ENCODE measurements at places on chromosomes 3 and 15. TPM values are rescaled to one million over a fixed set of nuclear protein-coding genes. Genes with fewer than 3 reads are reported as not detected.

- ATAC-seq: no peak
Measured at GRCh38 chr3:184238246-184238818, 8.9 kb downstream of the VWA5B2 start.

DNA sequence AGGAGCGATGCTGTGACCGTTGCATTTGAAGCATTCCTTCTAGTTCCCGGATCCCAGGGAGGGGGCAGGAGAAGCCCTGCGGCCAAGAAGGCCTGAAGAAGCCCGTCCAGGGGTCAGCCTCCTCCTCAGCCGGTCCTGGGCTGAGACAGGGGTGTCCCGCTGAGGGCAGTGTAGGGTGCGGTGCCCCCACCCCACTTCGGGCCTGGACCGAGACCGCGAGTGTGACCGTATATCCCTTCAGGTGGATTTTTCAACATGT lies 2.8 kb downstream of the OCA2 start:
- ATAC-seq: peak; percentile 6

GRCh38 chr3:55717481-55717880 lies 230.4 kb upstream of the WNT5A start:
- ATAC-seq: no peak

GRCh38 chr3:45592405-45592804 lies 2.1 kb upstream of the LIMD1 start:
- no peak for ATAC-seq

- ATAC-seq: no peak
Measured at GRCh38 chr15:88987591-88987933, 74.4 kb upstream of the MFGE8 start.

DNA sequence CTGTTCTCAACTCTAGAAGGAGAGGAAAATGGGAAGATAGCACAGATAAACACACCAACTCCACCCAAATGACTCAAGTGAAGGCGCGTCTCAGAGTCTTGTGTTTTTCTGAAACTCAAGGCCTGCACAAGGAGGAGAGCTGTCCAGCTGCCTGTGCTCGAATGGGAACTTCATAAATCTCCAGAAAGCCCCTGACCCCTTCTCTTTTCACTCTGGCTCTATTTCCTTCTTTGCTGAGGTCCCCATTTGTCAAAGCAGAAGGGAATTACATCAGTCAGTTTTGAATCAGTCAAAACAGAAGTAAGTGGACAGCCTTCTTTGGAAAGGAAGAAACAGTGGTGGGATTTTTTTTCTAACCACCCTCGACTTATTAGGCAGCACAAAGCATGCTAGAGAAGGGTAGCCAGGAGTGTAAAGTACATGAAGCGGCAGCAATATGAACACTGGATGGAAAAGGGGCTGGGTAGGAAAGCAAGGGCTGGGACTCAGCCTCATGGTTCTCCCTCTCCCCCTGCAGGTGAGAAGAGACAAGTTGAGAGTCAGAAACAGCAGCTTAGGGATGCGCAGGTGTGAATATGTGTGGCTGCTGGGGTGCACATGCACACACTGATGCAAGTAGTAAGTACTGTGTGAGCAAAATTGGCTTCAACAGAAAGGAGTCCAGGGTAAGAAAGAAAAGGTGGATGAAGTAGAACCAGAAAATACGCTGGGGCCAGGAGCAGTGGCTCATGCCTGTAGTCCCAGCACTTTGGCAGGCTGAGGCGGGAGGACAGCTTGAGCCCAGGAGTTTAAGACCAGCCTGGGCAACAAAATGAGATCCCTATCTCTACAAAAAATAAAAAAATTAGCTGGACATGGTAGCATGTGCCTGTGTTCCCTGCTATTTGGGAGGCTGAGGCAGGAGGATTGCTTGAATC lies 36.6 kb upstream of the MAGEF1 start:
- ATAC-seq: peak; percentile 42

- ATAC-seq: no peak
Measured at GRCh38 chr15:90981681-90982080, 12.7 kb downstream of the PRC1 start.

- peak; percentile 46 for ATAC-seq
Measured at GRCh38 chr15:72168131-72168807, 29.3 kb downstream of the GRAMD2A start.

GRCh38 chr3:66497288-66497984 lies 3.4 kb downstream of the LRIG1 start:
- no peak for ATAC-seq

GRCh38 chr3:115147329-115148141 lies 447 bp upstream of the ZBTB20 start:
- peak; percentile 84 for ATAC-seq

- ATAC-seq: no peak
Measured at GRCh38 chr15:52615302-52615701, 46.5 kb upstream of the ARPP19 start.

DNA sequence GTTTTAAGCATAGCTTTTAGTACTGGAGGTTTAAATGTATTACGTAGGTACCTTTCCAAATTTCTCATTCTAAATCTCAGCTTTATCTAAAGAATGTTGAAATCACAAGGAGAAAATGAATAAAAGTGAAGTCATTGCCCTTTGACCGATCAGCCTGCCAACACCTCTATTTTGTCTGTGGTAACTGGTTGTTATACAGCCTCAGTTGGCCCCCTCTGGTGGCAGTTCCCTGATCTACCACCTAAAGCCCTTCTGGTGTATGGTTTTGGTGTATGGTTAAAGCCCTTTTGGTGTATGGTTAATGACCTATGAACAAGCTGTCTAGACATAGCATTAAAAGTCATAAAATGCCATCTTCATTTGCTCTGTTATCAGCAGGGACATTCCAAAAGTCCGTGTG lies 378.2 kb upstream of the AZI2 start:
- ATAC-seq: no peak

DNA sequence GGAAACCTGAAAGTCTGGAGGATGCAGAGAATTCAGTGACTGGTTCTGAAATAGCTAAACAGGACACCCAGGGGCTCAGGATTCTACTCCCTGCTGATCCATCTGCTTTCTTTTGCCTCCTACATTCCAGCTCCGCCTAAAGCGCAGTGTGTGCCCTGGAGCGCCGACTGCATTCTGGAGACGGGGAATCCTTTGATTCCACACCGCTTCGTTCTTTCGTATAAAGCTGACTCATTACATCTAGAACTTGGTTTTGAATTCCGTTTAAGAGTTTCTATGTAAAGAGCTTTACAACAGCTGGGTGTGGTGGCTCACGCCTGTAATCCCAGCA lies 61.8 kb downstream of the SENP2 start:
- no peak for ATAC-seq

DNA sequence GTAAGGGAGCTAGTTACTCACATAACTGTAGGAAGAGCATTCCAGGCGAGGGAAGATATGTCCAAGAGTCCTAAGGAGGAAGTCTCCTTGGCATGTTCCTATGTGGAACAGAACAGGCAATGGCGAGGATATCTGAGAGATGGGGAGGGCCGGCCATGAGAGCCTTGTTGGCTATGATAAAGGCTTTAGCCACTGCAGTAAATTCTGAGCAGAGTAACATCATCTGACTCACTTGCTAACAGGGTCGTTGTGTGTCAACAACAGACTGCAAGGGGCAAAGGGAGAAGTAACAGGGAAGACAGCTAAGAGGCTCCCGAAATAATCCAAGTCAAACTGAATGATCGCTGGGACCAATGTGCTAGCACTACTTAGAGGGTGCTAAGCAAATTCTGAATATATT lies 21.6 kb downstream of the SFMBT1 start:
- no peak for ATAC-seq

GRCh38 chr3:45885979-45886705 lies at the start of gene CCR9:
CCR9 (plus strand) TSS chr3:45886543; CDS start chr3:45894934, 8,391 bp downstream.
- no peak for ATAC-seq

GRCh38 chr3:196694941-196695848 lies 16.9 kb downstream of the CEP19 start:
- ATAC-seq: peak; percentile 56

- no peak for ATAC-seq
Measured at GRCh38 chr15:35486296-35486695, 59.7 kb downstream of the DPH6 start.

GRCh38 chr3:13879946-13880810 lies at the start of gene WNT7A:
WNT7A (minus strand) TSS chr3:13880071; CDS start chr3:13879816, 255 bp downstream.
- ATAC-seq: peak; percentile 72

DNA sequence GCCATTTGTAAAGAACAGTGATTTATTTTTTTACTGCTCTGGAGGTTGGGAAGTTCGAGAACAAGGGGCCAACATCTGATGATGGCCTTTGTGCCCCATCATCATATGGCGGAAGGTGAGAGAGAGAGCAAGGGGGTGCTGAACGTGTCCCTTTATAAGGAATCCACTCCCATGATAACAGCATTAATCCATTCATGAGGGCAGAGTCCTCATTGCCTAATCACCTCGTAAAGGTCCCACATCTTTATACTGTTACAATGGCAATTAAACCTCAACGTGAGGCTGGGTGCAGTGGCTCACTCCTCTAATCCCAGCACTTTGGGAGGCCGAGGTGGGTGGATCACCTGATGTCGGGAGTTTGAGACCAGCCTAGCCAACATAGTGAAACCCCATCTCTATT lies 8.3 kb downstream of the IL12A start:
- no peak for ATAC-seq

GRCh38 chr3:44016818-44017217 lies 224.9 kb upstream of the TOPAZ1 start:
- ATAC-seq: peak; percentile 44

DNA sequence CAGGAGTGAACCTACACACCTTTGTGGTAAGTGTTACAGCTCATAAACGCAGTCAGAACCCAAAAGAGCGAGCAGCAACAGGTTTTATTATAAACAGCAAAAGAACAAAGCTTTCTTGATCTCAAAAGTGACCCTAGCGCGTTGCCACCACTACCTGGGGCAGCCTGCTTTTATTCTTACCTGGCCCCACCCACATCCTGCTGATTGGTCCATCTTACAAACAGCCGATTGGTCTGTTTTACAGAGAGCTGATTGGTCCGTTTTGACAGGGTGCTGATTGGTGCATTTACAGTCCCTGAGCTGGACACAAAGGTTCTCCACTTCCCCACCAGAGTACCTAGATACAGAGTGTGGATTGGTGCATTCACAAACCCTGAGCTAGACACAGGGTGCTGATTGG lies 143.1 kb downstream of the ARRDC4 start:
- no peak for ATAC-seq

DNA sequence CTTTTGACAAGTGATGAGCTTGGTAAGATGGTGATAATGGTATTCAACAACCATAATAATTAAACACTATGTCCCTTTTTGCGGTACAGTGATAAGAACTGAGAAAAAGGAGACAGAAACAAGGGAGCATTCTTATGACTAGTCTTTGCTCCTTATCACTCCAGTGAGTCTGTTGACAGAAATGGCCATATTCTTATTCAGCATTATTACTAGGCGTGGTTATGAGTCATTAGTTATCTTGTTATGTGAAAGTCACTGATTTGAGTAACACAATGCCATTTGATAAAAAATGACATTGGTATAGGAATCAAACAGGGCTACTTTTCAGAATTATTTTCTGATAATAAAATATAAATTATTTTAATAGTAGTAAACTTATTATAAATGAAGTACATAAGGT lies 193.5 kb downstream of the C3orf38 start:
- ATAC-seq: no peak

- ATAC-seq: no peak
Measured at GRCh38 chr3:38376098-38376816, 29.7 kb downstream of the XYLB start.

DNA sequence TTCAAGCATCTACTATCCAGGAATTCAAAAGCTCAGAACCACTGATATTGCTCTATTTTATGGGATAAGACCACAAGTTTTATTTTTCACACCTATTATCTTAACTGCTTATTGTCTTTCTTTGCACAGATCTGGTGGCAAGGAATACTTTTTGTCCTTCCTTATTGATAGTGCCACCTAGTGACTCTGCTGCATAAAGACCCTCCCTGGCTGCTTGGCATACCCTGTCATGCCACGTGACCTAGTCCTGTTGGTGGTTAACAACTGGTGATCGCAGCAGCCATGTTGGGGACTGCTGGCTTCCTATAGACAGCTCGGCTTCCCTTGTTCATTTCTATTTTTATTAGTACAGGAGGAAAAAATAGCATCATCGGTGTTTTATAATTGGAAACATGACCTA lies 236.3 kb downstream of the MEX3B start:
- ATAC-seq: no peak

- ATAC-seq: no peak
Measured at GRCh38 chr3:43926055-43926454, 235.3 kb downstream of the ABHD5 start.

- ATAC-seq: no peak
Measured at GRCh38 chr15:91516866-91517265, 336.6 kb upstream of the SLCO3A1 start.

- no peak for ATAC-seq
Measured at GRCh38 chr15:77387365-77388105, 32.4 kb downstream of the PEAK1 start.

DNA sequence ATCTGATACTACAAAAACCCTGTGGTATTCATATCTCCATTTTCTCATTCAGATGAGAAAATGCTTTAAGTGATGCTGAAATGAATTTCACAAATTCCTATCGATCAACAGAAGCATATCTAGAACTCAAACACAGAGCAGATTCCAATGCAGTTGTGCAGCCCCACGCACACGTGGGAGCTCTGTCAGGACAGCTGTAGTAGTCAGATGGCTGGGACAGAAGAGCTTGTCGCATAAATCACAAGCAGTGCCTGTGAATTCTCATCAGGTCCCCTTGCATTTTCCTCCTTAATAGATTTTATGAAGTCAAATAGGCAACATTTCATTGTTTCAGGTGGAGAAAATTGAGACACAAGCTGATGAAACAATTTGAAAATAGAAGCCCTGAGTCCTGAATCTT lies 792.3 kb downstream of the AGBL1 start:
- ATAC-seq: no peak

DNA sequence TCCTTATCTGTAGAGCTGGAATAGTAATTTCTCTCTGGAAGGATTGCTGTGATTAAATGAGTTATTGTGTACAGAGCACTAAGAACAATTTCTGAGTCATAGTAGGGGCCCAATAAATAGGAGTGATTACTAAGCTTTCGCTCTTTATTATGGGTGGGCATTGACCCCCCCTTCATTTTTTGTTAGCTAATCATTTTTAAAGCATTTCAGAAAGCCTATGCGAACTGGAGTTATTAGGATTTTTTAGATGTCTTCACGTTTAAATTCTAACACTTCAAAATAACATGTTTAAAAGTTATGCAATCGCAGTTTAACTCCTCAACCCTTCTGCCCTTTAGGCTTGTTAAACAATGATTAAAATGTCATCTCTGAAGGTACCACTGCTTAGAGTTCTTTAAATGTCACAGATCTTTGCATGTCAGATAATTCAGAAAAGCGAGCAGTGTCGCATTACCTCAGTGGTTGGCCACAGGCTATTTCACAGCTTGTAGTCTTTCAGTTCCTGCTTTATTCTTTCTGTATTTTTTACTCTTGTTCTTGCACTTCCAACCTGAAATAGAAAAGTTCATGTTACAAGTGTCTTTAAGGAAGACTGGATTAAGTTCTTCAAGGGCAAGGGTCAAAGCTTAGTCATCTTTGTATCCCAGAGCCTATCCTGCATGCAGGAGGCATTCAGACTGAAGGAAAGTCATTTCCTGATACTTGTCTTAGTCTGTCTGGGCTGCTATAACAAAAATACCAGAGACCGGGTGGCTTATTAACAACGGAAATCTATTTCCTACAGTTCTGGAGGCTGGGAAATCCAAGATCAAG lies 102.9 kb downstream of the FNDC3B start:
- no peak for ATAC-seq

GRCh38 chr3:50675179-50676030 lies 678 bp downstream of the DOCK3 start:
- peak; percentile 82 for ATAC-seq

GRCh38 chr3:105274958-105275357 lies 91.8 kb upstream of the ALCAM start:
- ATAC-seq: no peak

PODXL2 gene
- 1.4 TPM for total RNA-seq

PEX5L gene
- 0.41 TPM for total RNA-seq

MEIS2 gene
- not detected for total RNA-seq

RHOV gene
- 0.45 TPM for total RNA-seq

SCN11A gene
- 0.21 TPM for total RNA-seq

MYO9A gene
- 29.3 TPM for total RNA-seq
